ENCODE measurements at places on chromosomes 2 and 18. TPM values are rescaled to one million over a fixed set of nuclear protein-coding genes. Genes with fewer than 3 reads are reported as not detected.

DNA sequence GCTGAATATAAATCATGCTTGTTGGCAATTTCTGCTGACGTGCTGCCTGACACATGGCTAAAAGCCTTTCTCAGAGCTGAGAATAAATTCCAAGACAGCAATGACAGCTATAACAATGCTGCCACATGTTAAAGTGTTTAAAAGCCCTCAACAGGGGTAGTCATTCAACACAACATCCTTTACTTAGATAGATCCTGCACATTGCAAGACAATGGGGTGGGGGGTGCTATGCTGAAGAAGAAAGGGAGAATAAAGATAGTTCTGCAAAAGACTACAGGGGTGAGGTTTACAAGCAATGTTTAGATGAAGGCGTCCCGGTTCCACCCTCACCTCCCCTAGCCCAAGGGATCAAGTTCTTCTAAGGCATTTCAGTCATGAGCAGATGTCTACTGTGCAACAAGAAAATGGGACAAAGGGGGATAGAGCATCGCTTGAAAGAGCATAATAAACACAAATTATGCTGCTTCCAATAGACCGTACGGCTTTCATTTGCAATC, 291.0 kb upstream of the ACVR2A start:
- no peak for DNase-seq

SCN1A gene
- not detected for total RNA-seq

GRCh38 chr2:109209941-109210340, 80.9 kb downstream of the SH3RF3 start:
- DNase-seq, result peak; percentile 21

- peak; percentile 61 for DNase-seq
Observed at GRCh38 chr2:189096769-189097447, 82.7 kb downstream of the COL5A2 start.

GRCh38 chr2:204260901-204261300, 284.4 kb upstream of the PARD3B start:
- no peak for DNase-seq

PLCL1 gene
- 3.4 TPM for total RNA-seq

PTPN4 gene
- 29.6 TPM for total RNA-seq
